ENCODE measurements at places on chromosomes 2 and 18. TPM values are rescaled to one million over a fixed set of nuclear protein-coding genes. Genes with fewer than 3 reads are reported as not detected.

The SMARCAL1 gene
- total RNA-seq, result 17.3 TPM

The ST8SIA3 gene
- not detected for total RNA-seq

The HDAC4 gene
- 63.5 TPM for total RNA-seq

The STARD6 gene
- not detected for total RNA-seq

The SIX3 gene
- total RNA-seq, result not detected

The EFEMP1 gene
- 672 TPM for total RNA-seq

The NLRC4 gene
- total RNA-seq, result 8.7 TPM

The POTEC gene
- not detected for total RNA-seq

The KCNG2 gene
- 0.75 TPM for total RNA-seq

The ALPI gene
- not detected for total RNA-seq

The GALNT14 gene
- 0.65 TPM for total RNA-seq

The GNAL gene
- 8.7 TPM for total RNA-seq

The MYO1B gene
- total RNA-seq, result 118 TPM

The PSD4 gene
- total RNA-seq, result 12.1 TPM

The ESPNL gene
- 0.19 TPM for total RNA-seq

The TMEM37 gene
- 25.2 TPM for total RNA-seq

The TEX44 gene
- not detected for total RNA-seq

The DCC gene
- not detected for total RNA-seq

The CCDC68 gene
- 8.5 TPM for total RNA-seq

The PTGR3 gene
- total RNA-seq, result 24.3 TPM

The TTLL4 gene
- 24.3 TPM for total RNA-seq

The TRIM54 gene
- not detected for total RNA-seq

The FANCL gene
- total RNA-seq, result 19.2 TPM

The CNTNAP5 gene
- total RNA-seq, result not detected

The HJURP gene
- 2.3 TPM for total RNA-seq

The RAMP1 gene
- total RNA-seq, result 27.1 TPM

The TDRD15 gene
- total RNA-seq, result not detected

The ACAA2 gene
- 133 TPM for total RNA-seq

The NT5C1B gene
- not detected for total RNA-seq

The AQP12A gene
- total RNA-seq, result not detected

All from omental fat pad (tissue), 4 donors.